ENCODE measurements at places on chromosomes 6 and 20.

DNA sequence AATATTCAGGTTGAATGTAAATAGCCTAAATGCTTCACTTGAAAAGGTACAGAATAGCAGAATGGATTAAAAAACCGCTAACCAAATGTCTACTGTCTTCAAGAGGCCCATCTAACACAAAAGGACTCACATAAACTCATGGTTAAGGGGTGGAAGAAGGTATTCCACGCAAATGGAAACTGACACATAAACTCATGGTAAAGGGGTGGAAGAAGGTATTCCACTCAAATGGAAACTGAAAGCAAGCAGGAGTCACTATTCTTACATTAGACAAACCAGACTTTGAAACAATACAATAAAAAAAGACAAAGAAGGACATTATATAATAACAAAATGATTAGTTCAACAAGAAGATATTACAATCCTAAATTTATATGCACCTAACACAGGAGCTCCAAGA, 38.3 kb upstream of the PKIB start:
- no peak for DNase-seq

GRCh38 chr6:134830940-134831339, 119.0 kb downstream of the ALDH8A1 start:
- no peak for DNase-seq

- DNase-seq: no peak
Observed at GRCh38 chr20:37898233-37899104, 4.5 kb upstream of the VSTM2L start.

- DNase-seq: no peak
Observed at GRCh38 chr6:150298676-150299075, 70.1 kb upstream of the IYD start.

GRCh38 chr6:124947971-124948451, 14.2 kb upstream of the RNF217 start:
- DNase-seq: no peak

GRCh38 chr6:3305831-3306230, 47.1 kb downstream of the PSMG4 start:
- DNase-seq: no peak

GRCh38 chr6:71205336-71205956, 83.2 kb upstream of the OGFRL1 start:
- no peak for DNase-seq

DNA sequence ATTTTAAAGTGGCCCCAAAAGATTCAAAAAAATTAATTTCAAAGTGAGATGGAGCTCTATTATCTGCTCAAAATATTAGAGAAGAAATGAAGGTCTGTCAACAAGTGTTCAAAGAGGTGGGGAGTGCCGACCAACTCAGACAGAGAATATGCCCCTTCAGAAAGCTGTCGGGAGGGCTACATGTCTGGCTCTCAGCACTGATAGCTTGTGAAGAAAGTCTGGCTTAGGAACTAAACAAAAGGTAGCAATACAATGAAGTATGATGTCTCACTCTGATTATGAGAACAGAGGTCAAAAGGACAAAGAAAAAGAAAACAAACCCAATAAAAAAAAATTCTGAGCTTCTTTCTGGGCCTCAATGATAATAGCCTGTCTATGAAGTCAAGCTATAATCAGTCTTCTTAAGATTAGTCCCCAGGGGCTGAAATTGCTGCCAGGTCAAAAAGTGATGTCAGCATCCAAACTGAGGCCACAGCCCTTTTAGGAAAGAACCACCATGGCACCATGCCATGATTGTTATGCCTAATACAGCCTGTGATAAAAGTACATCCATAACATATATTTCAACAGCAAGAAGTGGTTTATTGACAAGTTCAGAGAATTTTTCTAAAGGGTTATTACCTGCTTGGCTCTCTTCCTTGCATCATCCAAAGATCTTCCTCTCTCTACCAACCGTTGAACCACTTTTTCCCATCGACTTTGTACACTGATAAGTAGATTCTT, 150.9 kb downstream of the DST start:
- no peak for DNase-seq

DNA sequence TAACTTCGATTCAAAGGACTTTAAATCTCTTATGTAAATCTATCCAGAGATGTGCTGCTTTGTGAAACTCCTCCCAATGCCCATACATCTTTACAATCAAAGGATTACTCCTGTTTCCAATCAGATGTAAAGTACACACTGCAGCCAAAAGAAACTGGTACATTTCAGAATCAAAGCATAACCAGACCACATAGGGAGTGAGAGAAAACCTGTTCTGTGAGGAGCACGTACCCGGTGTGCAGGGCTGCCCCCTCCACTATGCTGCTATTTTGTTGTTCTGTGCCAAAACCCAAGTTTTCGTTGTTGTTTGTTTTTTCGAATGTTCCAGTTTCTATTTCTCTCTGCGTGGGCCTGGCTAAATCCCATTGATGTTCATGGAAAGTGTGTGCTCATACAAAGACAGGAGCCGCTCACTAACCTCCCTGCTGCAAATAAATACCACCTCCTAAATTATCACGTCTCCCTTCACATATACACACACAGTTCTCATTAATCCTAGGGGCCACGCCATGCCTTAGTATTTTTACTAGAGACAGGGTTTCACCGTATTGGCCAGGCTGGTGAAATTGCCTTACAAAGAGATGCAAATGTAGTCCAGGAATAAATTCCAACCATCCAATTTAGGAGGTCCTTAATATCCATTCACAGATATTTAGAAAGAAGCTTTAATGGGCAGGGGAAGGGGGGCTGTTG, 52.9 kb downstream of the ATP9A start:
- DNase-seq: no peak

- DNase-seq: no peak
Observed at GRCh38 chr6:139832493-139833305, 458.3 kb upstream of the CITED2 start.

DNA sequence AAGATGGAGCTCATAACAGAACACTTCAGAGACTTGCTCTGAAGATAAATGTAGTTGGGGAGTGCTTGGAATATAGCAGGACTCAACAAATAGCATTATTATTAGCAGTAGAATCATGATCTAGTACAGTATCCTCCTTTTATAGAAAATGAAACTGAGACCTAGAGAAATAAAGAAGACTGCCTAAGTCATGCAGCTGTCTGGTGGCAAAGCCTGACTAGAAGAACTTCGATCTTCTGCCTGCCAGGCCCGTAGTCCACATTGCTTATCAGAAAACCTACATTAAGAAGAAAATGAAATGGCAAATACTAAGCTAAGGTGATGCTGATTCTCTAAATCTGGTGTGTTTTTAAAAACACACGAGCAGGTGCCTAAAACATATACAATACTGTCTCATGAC, 46.4 kb upstream of the DST start:
- DNase-seq: no peak

GRCh38 chr20:49397525-49397924, 84.9 kb downstream of the KCNB1 start:
- DNase-seq: no peak

DNA sequence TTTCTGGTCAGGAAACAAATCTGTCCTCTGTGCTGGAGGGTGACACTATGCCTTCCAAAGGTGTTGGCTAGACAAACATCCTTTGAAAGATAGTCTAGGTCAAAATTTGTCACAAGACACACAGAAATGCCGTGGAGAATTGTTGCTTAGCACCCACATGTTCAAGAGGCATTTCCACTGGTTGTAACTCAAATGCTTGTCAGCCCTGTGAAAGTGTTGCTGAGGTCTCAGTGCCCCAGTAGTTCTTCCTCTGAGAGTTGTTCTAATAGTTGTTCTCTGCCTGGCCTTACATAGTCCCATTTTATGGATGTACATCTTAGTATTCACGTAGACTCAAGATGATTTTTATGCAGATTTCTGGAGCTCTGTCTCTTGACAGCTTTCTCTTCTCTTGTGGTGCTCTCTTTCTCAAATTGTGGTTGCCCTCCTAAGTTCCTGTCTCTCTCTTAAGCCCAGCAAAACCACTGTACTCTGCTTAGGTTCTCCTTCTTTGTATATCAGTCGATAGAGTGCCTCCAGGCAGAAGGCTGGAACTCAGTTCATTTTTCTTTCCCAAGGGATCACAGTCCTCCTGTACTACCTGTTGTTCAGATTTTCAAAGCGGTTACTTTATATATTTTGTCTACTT, 39.5 kb upstream of the REV3L start:
- DNase-seq: no peak

- DNase-seq: no peak
Observed at GRCh38 chr20:53312957-53313356, 280.7 kb downstream of the ZNF217 start.

- DNase-seq: no peak
Observed at GRCh38 chr6:98957450-98957849, 9.7 kb upstream of the FBXL4 start.

All from KG1 (cell line).